ENCODE measurements at places on chromosomes 4 and X.

DNA sequence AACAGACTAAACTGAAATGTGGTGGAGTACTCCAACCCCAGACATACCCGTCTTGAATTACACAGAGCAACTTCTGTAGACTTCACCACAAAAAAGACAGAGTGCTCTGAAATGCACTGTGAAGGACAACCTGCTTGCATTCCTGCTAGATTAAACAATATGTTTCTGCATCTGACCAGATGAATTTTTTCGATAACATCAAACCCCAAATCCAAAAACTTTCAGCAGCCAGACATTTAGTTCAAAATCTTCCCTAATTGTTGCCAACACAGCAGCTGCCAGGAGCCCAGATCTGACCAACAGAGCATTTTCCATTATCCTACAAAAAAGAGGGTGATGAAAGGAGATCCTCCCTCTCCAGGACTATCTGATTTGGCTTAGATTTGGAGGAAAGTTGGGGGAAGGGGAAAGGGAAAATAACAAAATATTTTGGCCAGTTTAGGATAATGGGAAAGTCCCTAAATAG is 356.5 kb downstream of the PDGFC start:
- DNase-seq = no peak

- DNase-seq = no peak
These were observed 16.2 kb downstream of the DGKQ start for GRCh38 chr4:957231-957580.

DNA sequence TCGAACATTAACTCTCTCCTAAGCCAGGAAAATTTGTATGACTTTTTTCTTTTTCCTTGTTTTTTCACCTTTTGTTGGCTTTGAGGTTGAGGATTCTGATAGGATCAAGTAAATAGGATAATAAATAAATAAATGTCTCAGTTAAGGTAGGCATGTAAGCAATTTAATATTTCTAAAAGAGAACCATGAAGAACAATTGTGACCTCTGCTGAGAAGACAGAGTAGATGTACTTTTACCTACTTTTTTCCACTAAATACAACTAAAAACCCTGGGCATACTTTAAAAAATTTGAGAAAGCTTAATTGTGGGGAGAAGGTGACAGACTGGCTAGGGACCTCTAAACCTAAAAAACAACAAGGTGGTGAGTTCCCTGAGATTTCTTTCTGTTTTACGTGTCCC is 31.6 kb upstream of the CLNK start:
- DNase-seq = no peak

- no peak for DNase-seq
These were observed 37.8 kb downstream of the SPCS3 start for GRCh38 chr4:176357359-176358082.

GRCh38 chr4:169152899-169153298 is 117.9 kb downstream of the SH3RF1 start:
- DNase-seq = no peak

GRCh38 chrX:97446298-97446882 is 562.7 kb downstream of the RPA4 start:
- no peak for DNase-seq

DNA sequence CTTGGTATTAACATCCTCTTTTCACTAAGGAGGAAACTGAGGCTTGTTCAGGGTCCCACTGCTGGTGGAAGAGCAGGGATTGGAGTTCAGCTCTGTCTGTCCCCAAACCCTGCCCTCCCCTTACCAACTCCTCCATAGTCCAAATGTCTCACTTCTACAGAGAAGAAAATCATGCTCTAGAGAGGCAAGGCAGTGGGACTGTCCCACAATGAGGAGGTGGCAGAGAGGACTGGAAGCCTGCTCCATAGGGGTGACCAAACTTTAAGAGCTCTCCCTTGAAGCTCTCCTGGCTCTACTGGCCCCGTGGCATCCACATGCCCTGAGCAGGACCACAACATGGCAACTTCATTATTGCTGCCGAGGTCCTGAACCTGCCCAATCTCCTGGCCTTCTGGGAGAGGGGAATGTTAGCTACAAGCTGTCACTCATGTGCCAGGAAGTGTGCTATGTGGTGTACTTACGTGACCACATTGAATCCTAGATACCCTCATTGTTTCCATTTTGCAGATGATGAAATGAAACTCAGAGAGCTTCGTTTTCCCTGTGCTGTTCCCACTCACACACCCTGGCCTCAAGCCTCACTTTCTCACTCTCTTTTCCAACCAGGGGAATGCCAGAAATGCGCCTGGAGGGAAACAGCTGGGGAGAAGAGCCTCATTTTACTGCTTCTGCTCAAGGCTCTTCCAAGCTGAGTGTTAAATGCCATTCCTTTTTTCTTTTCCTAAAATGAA is 71.5 kb downstream of the ANAPC4 start:
- DNase-seq = no peak

DNA sequence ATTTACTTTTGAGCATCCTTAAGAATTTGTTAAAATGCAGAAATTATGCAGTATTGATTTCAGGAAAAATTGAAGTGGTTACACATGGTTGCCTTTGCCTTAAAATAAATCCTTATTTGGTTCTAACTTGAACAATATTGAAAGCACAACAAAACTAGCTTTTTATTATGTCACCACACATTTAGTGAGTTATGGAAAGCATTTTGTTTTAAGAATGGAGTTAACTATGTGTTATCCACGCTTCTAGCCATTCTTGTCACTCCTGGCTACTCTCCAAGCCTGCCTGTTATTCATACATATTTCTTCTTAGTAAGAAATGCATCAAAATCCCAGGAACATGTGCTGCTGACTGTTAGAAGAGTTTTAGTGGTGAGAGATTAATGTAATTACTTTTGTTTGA is 73.9 kb downstream of the FAT4 start:
- DNase-seq = no peak
